Stimulated activated CD4-positive, alpha-beta T cell treated with anti-CD3 and anti-CD28 coated beads, Interleukin-1b, Interleukin-23, amount 100 ng/mL, for 1 hour (primary cell): ENCODE measurements at places on chromosomes 5 and 9.

GRCh38 chr9:75823151-75823550 is 67.3 kb upstream of the PCSK5 start:
- DNase-seq, result no peak

DNA sequence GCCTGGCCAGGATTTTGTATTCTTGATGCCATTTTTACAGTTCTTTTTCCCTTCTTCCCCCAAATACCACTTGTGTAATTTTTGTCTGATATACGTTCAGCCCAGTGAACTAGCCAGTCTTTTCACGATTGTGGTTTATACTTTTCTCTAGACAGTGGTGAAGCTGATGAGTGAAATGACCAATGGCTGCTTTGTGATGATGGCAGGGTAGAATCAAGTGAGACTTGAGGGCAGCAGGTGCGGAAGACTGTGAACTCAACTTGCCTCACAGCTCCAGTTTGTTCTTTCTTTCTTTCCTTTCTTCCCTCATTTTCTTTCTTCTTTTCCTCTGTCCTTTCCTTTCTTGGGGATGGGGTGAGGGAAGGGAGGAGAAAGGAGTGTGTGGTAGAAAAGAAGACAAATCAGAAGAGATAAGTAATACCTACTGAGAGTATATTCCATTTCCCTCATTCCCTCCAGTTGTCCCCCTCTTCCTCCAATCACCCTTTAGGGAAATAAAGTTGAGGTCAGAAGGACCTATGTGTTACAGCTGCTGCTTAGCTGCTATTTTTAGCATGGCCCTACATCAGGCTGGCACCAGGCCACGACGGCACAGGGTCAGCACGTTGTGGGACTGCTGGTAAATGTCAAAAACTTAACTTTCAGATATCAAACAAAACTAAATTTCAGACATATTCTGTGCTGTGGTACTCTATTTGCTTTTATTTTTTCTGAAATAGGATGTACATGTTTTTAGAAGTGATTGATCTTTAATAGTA is 12.3 kb downstream of the ZSWIM6 start:
- DNase-seq, result no peak

DNA sequence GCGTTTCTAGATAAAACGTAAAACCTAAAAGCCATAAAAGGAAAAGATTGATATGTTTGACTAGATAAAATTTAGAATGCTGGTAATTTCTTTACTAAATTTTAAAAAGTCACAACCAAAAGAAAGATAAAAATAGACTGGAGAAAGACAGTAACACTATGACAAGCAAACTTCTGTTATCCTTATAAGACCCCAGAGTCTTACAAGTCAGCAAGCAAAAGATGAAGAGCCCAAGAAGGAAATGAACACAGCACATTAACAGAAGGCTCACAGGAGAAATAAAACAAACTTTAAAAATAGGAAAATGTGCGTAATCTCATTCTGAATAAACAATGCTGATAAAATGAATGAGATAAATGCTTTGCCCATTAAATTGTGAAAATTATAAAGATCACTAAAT is 29.7 kb downstream of the IL7R start:
- no peak for DNase-seq

DNA sequence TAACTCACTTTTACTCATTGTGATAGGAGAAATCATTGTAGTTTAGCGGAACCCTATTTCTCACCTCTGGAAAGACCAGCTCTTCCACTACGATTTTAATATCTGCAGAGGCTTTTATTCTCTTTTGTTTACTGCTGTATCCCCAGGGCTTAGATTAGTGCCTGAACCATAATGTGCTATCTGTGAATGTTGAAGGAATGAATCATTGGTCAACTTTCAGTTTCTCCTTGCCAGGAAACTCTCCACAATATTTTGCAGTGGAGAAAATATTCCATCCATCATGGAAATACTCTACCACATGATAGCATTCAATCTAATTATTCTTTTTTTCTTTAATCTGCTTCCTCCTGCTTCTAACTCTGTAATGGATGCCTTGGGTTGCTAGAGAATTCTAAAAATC is 263.5 kb upstream of the PTPRD start:
- DNase-seq, result no peak

DNA sequence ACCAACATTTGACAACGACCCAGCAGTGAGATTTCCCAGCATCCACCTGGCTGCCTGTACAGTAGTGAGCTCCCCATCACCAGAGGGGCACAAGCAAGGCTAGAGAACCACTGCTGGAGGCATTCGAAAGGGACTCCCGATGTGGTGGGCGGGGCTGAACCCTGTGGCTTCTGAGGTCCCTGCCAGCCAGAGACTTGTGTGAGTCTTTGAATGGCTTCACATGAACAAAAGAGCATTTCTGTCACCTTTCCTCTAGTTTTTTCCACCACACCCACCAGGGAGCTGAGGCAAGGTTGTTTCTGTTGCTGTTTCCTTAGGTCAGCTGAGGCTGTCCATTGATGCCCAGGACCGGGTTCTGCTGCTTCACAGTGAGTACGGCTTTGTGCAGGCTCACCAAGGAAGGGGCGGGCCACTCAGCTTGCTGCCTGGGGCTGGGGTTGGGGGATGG is 15.7 kb downstream of the RGS3 start:
- DNase-seq, result no peak

GRCh38 chr5:3862906-3863305 is 267.3 kb downstream of the IRX1 start:
- no peak for DNase-seq

DNA sequence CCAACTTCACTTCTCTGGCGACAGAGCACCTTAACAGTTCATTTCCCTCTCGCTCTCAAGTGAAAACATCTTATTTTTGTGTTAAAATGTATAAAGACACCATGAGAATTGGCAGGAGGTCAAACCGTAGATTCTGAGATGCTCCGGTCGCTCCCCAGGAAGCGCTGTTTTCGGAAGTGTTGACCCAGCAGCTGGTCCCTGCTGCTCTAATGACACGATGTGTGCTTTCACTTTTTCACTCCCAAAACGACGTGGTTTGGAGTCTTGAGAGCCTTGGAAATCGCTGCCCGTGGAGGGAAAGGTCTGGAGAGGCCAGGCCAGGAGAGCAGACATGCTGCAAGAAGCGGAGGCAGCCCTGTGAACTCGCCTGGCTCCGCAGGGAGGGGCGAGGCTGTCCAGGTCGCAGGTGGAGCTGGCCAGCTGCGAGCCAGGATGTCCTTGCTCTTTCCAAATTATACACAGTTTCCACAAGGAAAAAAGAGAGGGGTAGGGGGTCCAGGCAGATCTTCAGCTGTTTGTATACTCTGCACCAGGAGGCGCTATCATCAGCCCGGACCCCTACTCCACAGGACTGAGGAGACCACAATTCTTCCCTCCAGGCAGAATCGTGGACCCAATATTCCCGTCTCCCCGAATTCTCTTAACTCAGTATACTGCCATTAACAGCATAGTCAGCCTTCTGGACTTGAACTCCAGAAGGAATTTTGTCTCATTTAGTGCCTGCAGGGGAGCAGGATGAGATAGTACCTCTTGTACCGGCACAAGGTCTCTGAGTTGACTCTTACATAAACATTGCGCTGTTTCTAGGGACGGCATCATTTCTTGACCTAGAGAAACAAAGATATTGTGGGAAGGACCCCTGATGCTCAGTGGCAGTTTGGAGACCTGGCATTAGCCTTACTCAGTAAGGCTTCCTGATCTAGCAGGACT is 248.6 kb upstream of the ANKRD55 start:
- DNase-seq, result no peak

DNA sequence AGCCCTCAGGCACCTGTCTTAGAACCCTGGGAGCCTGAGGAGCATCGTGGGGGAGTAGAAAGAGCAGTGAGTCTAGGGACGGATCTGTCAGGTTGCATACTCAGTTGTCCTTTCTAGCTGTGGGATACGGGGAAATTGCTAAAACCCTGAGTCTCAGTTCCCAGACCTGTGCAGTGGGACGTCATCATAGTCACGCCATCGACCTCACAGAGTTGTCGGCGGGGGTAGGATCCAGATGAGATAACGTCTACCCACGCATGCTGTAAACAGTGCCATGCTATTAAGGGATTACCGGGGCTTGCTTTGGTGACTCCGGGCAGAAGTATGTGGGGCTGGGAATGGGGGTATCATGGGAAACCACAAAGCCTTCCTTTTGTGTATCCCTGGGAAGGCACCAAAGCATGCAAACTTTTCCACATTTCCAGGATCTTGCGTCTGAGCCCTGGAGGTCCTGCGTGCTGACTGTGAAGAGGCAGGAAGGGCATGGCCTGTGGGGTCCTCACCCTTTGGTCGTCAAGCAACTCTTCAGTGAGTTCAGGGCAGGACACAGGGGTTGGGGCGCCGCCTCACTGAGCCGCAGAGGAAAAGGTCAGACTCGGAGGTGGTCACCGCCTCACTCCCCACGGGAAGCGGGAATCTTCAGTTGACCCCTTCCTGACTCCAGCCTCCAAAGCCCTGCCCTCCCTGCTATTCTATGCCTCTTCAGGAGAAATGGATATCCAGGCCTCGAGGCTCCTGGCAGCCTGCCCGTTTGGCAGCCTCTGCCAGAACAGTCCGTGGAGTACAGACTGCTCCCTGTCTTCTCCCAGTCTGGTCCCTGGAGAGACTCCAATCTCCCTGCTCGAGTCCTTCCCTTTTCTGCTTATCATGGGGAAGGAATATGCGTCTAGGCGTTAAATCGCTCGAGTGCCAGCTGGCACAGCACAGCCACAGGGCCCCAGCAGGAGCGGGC is 186.8 kb upstream of the KLF9 start:
- no peak for DNase-seq

DNA sequence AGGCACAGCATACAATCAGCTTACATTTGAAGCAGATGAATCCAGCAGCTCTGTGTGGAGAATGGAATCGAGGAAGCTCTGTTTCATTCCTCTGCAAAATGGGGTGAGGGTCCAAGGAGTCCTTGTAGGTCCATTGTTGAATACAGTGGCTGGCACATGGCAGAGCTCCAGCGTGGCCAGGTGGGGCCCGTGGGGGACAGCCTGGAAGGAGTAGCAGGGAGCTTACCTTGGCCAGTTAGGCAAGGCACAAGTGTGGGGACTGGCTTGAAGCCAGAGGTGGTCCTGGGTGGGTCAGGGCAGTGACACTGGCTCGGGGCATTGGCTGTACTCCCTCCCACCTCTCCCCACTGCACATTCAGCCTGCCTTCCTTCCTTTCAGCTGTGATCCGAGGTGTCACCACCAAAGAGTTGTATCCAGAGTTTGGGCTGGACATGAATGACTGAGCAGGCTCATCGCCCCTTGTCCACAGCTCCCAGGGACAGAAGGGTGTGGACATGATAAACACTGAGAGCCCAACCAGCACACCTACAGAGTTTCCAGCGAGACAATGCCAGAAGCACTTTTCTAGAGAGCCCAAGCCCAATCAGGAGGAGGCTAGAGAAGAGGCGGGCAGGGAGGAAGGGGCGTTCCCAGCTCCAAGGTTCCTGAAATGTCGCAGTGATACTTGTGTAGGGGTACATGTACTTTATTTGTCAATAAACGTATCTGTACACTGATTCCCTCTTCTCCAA is 12.4 kb downstream of the SWI5 start:
- DNase-seq, result no peak

GRCh38 chr9:93172666-93173364 is 11.1 kb upstream of the WNK2 start:
- DNase-seq, result no peak

DNA sequence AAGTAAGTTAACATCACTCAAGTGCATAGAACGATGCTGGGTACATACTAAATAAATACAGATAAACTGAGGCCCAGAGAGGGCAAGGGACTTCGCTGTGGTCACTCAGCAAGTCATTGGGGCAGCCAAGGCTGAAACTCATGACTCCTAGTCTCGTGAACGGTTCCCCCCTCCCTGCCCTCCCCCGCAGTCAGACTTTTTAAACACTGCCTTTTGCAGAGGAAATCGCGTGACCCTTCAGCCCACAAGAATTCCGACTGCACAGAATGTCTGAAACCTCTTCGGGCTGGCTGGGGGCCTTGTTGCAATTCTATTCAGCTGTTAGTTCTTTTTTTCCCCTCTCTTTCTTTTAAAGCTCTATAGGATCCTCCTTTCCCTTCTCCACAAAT is 28.1 kb downstream of the NEK6 start:
- DNase-seq, result no peak

DNA sequence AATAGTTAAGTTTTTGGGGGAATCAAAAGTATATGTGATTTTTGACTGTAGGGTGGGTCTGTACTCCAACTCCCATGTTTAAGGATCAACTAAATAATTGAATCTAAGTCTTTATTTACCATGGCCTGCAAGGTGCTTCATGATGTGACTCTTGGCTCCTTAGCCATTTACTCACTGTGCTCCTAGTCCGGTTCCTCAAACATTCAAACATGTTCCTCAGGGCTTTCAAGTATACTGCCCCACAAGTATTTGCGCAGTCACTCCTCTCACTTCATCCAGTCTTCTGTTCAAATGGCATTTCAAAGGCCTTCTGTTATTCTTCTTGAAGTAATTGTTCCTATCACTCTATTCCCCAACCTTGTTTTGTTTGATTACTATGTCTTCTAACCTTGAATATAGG is 16.4 kb downstream of the SMC2 start:
- DNase-seq, result no peak

GRCh38 chr9:132288966-132289365 is 65.8 kb downstream of the SETX start:
- DNase-seq, result no peak

GRCh38 chr9:34983209-34983608 is 6.3 kb upstream of the DNAJB5 start:
- no peak for DNase-seq

- no peak for DNase-seq
Observed at GRCh38 chr9:76662476-76663281, 101.6 kb upstream of the PCA3 start.

- no peak for DNase-seq
Observed at GRCh38 chr9:13427587-13427986, 148.1 kb upstream of the MPDZ start.

DNA sequence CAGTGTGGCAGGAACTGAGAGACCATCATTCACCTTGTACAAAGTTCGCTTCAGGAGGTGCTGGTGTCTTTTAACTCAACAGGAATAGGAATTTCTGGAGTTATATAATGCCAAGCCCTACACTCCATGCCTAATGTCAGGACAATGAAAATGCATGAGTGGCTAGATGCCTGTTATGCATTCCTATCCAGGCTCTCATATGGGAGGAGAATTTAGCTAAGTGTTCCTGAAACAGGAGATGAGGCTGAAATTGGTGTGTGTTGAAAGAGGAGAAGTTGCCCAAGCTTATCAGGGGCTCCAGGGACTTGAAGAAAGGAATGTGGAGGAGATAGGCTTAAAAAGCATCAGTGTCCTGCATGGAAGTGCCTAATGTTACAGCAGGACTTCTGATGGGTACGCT is 26.8 kb upstream of the PRUNE2 start:
- no peak for DNase-seq
